ENCODE measurements at places on chromosomes 12 and 14.

- no peak for DNase-seq
Measured at GRCh38 chr14:89856871-89857345, 97.6 kb downstream of the EFCAB11 start.

DNA sequence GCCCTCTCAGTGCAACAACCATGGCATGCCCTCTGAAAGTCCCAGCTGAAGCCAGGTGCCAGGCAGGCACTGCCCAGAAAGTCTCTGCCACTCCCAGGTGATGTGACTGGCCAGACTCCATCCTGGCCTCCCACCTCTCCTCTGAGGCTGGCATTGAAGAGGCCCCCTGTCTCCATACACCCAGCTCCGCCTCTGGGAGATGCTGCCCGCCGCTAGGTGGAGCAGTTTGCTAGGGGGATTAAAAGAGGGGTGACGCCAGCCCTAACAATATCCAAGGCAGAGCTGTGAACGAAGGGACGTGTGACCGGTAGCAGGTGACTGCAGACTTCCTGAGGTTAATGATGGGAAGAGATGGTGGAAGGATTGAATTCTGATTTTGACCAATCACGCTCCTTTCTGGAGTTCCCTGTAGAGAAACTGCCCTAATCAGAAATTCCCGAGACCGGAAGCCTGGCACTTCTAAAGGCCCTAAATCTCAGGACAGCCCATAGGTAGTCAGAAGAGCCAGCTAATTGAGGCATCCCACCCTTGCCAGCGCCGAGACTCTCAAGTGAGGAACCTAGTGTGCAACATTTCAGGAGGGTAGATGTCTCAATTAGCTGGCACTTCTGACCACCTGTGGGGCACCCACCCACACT is 8.3 kb upstream of the PLEK2 start:
- peak; percentile 18 for DNase-seq

DNA sequence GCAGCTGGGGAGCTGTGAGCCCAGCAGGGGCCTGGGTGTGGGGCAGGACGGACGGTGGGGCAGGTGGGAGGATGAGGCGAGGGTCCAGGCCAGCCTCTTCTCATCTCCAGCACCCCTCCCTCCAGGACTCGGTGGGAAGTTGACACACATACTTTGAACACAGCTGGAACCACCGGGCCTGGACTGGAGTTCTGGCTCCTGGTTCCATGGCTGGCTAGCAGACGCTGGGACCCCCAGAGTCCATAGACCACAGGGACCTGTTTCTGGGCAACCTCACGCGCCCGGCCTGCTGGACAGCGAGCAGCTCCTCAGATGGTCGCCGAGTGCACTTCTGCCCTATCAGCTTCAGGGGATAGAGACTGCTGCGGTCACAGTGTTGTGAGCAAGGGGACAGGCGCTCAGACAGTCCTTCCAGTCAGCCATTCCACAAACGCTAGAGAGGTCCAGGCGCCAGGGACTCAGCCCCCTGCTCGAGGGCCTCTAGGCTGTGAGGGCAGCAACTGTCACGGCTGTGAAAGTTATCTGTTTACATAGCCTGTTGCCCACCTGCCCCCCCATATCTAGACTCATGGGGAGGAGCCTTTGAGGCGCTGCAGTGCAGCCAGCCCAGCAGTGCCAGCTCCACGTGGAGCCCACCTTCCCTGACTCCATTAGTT is 25.2 kb downstream of the TCHP start:
- DNase-seq = no peak

DNA sequence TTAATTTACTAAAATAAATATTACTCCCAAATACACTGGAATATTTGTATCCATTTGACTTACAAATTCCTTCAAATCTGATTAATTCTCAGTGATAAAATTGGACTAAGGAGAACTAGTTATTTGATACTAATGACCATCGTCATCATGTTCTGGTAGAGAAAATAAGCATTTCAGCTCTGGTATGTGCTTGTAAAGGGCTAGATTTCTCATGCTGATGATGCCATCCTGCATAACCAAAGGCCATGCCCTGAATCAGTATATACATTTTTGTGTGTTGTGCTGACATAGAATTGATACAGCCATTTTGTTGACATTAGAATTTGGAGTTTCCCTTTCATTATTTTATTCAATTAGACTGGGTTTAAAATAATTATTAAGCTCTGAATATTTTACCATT is 148.9 kb downstream of the PCNX1 start:
- no peak for DNase-seq

DNA sequence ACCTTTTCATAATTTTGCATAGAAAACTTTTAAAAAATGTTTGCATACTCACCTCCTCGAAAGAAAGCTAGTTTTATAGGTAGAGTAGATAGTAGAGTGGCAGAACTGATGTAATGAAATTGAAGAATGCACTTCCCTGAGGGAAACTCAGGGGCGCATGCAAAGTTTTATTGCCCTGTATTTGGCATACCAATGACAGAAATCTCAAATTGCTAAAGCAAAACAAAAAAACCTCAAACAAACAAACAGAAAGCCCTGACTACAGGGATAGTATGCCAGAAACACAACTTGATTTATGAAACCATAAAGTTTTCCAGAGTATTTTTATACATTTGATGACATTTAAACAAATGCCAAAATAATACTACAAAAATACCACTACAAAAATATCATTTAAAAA is 1.8 kb downstream of the RASSF9 start:
- DNase-seq = no peak

GRCh38 chr12:112294793-112295192 is 87.4 kb downstream of the HECTD4 start:
- no peak for DNase-seq

GRCh38 chr12:121697093-121697698 is 15.4 kb upstream of the TMEM120B start:
- no peak for DNase-seq

DNA sequence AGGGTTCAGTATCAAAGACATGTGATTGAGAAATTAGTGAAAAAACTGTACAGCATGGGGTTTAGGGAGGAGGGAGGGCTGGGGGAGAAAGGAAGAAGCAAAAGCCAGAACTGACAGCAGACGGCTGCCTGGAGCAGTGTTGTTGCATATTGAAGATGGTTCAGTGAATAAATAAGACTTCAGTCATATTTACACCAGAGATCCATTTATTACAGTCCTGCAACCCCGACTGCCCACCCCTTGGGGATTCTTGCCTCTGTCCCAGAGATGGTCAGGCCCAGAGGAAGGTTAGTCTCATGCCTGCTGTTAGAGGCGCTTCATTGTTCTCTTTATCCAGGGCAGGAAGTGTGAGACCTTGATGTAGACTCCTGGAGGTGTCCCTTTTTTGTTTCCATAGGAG is 3.2 kb downstream of the GZMH start:
- DNase-seq = no peak

- DNase-seq = no peak
Measured at GRCh38 chr12:13135371-13136178, 32.1 kb upstream of the GSG1 start.

- DNase-seq = no peak
Measured at GRCh38 chr14:89600950-89601826, 184.2 kb upstream of the FOXN3 start.

DNA sequence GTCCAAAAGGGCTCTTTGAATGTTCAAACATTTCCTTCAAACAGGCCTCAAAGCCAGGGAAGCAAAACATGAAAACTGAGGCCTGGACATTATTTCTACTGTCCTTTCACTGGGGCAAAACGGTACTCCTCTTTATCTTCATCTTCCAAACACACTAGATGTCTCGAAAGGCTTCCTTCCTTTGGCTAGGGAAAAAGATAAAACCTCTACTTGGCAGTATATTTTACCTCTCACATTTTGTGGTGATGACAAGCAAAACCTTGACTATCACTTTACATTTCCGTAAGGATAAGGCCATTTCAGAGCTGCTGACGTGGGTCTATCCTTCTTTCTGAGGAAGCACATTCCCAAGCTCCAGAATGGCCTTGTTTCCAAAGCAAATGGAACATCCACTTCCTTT is 9.9 kb downstream of the STAB2 start:
- DNase-seq = no peak

DNA sequence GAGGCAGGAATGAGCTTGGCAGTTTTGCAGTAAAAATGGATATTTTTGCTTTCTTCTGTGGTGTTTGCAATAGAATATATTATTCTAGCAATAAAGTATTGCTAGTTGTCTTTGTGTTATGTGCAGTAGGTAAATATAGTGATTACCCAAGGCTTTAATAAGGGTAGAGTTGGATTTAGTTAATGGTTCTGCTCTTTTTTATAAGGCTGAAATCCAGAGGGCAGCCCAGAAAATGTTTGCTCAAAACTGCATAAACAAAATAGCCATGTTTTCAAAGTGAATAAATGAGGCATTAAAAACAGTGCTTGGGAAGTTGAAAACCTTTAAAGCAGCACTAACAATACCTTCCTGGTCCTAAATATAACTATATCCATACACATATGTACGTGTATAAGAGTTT is 162.4 kb downstream of the SLC5A8 start:
- no peak for DNase-seq

DNA sequence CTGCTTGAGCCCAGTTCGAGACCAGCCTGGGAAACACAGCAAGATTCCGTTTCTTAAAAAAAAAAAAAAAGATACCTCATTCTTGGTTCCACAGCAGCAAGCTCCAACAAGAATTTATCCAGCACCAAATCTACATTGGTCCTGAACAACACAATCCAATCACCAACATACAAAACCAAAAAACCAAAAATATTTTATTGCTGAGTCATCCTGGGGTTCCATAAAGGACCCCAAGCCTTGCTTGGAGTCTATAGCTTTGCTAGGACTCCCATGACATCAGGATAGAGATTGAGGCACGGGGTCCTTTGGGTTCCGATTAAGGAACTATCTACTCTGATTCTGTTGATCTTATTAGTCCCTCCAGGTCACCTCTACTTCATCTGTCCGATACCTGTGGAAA is 7.7 kb downstream of the OSGEP start:
- no peak for DNase-seq

DNA sequence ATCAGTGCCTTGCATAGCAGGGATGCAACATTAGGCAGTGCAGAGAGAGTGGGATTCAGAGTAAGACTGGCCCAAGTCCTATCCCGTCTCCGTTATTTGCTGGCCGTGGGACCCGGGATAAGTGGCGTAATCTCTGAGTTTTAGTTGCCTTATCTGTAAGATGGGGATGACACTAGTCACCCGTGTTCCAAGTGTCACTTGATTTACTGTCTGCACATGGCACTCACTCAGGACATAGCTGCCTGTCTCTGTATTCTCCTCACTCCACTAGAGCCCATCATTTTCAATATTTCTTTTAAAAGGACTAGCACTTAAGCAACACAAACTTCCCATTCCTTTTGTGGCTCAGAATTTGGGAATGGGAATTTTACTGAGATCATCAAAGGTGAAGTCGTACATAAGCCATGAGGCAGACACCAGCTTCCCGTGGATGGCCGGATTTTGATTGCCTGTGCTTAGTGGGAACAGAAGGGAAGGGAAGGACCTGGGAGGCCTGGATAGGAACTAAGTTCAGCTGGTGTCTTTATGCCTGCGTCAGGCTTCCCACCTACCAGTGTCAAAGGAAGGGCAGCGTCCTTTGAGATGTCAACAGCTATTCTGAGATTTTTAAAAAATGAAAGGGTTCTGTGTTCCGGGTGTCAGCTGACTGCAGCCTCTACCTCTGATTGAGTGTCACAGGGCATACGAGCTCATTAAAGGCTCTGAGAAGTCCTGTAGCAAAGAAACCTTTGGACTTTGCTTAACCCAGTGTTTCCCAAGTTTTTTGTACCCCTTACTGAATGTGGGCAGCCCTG is 361.4 kb downstream of the CACNA1C start:
- DNase-seq = no peak

GRCh38 chr14:103899833-103900232 is 28.4 kb upstream of the TDRD9 start:
- DNase-seq = no peak

- DNase-seq = no peak
Measured at GRCh38 chr14:22533739-22534359, 55.2 kb downstream of the DAD1 start.

- DNase-seq = no peak
Measured at GRCh38 chr12:93180566-93180965, 197.2 kb upstream of the NUDT4 start.

DNA sequence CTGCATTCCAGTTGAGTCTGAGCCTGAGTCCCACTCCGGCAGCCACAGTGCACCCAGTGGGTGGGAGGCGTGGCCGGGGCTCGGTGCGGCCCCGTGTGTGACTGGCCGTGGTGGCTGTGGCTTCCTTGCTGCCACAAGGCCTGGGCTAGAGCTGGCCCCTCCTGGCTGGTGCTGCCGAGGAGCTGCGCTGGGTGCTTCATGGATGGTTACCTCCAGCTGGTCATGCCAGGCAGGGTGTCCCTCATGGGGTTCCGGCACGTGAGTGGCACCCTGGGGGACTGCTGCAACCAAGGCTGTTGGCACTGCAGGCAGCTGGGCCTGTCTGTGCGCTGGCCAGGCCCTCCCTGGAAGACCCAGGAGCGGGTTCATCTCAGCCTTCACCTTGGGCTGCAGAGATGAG is 62.7 kb downstream of the KIF26A start:
- no peak for DNase-seq

GRCh38 chr14:89267163-89267562 is 149.9 kb downstream of the FOXN3 start:
- no peak for DNase-seq

GRCh38 chr14:20782280-20782890 is 1.3 kb downstream of the RNASE6 start:
- DNase-seq = no peak

DNA sequence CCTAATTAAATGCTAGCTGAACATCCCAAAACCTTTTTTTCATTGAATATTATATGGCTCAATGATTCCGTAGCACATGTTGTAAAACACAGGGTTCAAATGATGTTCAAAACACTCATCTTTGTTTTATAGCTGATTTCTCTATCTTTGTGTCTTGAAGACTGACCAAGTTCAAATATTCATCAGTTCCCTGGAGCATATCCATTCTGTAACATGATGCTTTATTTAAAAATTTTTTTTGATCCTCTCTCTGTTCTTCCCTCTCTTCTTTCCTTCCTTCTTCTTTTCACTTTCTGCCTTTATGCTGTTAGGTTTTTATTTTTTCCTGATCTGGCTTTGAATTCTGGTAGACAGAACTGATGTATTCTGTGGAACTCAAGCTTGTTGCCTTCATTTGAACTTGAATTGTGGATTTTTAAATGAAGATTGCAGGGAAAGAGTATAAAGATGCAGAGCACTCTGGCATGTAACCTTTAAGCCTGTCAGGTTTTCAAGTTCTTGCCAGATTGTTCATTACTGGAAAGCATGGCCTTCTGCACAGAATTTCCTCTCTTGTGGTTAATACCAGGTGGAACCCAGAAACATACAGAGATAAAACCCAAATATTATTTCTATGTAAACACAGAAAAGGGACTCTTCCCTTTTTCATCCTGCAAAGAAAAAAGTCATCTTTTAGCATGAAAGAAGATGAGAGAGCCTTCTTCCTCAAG is 39.5 kb downstream of the PROX2 start:
- DNase-seq = no peak

DNA sequence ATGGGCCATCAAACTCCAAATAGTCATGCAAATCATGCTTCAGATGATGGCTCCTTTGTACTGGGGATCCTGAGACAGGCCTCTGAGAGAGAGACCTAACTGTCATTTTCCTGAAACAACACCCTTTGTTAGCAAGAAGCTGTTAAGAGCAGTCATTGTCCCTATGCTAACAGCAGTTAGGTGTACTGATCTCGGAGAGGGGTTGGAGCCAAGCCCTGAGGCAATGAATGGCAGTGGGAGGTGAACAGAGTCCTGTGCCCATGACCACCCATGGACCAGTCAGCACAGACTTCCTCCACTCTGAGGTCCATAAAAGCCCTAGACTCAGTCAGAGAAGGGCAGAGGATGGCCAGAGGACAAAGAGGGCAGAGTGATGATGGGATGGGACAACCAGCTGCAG is 747.6 kb upstream of the LRFN5 start:
- DNase-seq = no peak

Measured in stimulated activated naive CD4-positive, alpha-beta T cell treated with Interleukin-2 at 50 U/mL for 16 hours (primary cell).